ENCODE measurements at places on chromosomes 2 and 18. TPM values are rescaled to one million over a fixed set of nuclear protein-coding genes. Genes with fewer than 3 reads are reported as not detected.

GRCh38 chr2:127024769-127025358 is 82.1 kb downstream of the BIN1 start:
- no peak for DNase-seq

DNA sequence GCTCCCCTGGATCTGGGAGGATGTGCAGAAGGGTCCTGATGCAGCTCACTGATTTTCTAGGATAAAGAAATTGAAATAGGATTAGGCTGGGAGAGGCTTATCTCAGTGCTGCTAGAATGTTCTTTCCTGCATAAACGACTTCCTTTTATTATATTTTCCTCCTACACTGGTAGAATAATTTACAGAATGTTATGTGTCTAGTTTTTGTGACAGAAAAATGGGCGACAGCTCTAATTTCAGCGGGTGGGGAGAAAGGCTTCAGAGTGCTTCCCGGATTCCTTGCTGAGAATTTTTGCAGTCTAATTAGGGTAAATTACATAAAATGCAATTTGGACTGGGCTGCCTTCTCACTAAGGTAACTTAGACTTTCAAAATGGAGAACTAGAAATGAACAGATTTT is 66.2 kb downstream of the SKA1 start:
- DNase-seq, result no peak

- DNase-seq, result no peak
Observed at GRCh38 chr2:229375251-229375650, 104.2 kb upstream of the PID1 start.

GRCh38 chr2:217685255-217685605 is 317.6 kb downstream of the TNS1 start:
- no peak for DNase-seq

DNA sequence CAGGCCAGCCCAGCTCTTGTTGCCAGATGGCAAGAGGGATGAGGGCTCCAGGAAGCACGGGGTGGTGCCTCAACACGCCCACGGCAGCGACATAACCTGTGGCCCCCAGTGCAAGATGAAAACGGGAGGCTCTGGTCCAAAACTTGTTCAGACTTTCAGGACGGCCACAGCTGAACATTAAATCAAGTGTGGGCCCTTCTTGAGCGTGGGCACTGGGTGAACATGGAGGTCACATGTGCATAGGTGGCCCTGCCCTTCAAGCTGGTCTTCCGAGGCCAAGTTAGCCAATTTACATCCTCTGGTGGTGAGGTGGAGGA is 77.5 kb downstream of the NDUFA10 start:
- no peak for DNase-seq

- no peak for DNase-seq
Observed at GRCh38 chr18:25170402-25170801, 181.6 kb downstream of the ZNF521 start.

The ATOH8 gene
- 25.6 TPM for polyA plus RNA-seq

DNA sequence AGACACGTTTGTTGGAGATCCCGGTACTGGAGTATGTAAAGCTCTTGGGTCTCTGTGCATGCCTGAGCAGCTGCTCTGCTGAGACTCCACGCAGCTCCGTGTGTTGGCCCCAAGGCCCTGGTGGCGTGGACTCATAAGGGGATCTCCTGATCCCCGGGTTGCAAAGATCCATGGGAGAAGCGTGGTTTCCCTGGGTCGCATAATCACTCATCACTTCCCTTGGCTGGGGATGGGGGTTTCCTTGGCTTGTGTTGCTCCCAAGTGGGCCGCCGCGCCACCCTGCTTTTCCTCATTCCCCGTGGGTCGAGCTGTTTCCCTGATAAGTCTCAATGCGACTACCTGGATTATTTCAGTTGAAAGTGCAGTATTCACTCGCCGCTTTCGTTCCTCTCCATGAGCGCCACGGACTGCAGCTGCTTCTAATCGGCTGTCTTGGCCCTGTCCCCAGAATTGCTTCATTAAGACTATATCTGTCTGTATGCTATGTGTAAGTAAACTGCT is 76.0 kb downstream of the EPC2 start:
- DNase-seq, result peak; percentile 56

The CFC1 gene
- polyA plus RNA-seq, result not detected

The BCL11A gene
- 3.1 TPM for polyA plus RNA-seq

GRCh38 chr2:199602271-199602895 is 144.6 kb upstream of the SATB2 start:
- DNase-seq, result no peak

GRCh38 chr18:46179306-46179705 is 75.1 kb downstream of the HAUS1 start:
- no peak for DNase-seq

DNA sequence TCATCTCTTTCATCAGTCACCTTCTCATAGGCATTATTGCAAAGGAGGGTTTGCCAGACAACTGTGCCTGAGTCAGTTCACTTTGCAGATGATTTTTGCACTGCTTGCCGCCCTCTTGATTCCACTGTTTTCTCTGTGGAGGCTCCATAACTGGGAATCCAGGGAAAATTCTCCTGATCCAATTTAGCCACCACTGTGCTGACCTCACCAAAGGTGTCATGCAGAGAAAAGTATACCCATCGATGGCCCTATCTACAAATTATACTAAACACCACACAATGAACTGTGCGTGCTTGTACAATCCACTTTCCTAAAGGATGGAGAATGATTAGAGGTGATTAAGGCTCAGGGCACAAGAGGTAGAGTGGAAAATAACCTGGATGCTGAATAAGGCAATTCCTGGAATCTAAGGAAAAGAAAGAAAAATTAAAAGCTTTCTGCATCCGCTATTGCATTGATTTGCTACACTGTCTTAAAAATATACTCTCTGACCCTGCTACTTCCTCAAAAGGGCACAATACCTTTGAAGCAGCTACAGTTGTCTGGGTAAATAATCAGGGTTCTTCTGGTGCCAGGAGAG is 409.4 kb downstream of the RIT2 start:
- DNase-seq, result no peak

The GLI2 gene
- polyA plus RNA-seq, result 10.8 TPM

DNA sequence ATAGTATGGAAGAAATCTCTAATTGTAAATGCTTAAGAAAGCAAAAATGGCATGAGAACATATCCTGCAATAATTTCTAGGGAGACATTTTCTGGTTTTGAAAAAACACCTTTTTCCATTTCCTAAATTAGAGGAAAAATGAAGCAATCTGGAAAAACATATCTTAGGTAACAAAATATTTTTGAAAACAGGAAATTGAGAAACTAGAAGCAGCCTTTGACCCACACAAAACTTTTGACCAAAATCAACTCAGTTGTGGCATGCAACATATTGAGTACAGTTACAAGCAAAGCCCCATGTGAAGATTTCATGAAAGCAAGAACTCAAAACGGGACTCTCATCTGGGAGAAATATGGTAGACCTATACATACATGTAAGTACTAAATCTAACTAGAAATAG is 28.6 kb upstream of the CHAC2 start:
- no peak for DNase-seq

DNA sequence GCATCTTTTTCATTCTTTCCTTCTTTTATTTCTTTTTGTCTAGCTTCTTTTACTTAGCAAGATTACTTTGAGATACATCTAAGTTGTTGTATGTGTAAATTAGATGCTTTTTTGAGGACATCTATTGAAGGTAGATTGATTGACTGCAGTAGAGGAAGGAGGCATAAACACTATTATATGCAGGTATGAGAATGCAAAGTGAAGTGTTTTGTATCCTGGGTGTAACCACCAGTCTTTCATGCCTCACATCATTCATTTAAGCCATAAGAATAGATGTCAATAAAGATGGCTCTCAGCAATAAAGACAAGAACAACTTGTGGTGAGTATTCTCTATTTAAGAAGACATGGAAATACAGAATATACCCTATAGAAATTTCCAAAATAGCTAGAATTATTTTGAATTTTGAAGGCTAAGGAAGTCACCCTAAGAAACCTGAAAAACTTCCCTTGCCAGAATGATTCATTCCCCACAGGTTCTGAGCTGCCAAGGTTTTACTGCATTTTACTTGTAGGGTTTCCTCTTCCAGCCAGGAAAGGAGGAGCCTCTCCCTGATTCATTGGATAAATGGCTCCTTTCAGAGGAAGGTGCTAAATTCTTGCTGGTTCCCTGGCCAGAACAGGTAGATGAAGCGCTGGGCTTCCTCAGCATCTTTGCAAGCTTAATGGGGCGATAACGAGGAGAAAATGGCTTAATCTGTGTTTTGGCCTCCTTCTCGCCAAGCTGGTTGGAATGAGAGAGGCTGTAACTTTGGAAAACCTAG is 279.8 kb upstream of the SLC14A2 start:
- DNase-seq, result peak; percentile 26

DNA sequence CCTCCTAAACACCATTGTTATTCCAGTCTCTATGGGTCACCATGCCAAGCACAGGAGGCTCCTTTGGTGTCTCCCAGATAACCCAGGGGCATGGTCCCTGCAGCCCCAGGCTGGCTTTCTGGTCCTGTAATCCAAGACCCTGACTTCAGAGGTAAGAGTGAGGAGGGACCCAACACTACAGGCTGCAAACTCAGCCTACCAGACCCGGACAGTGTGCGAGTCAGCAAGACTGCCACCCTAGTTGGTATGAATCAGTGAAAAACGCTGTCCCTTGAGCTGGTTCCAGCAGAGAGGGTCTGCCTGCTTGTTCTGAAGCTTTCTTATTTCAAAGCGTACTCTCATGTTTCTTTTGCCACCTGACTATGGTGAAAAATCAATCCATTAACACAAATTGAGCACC is 47.6 kb upstream of the ZFP36L2 start:
- no peak for DNase-seq

DNA sequence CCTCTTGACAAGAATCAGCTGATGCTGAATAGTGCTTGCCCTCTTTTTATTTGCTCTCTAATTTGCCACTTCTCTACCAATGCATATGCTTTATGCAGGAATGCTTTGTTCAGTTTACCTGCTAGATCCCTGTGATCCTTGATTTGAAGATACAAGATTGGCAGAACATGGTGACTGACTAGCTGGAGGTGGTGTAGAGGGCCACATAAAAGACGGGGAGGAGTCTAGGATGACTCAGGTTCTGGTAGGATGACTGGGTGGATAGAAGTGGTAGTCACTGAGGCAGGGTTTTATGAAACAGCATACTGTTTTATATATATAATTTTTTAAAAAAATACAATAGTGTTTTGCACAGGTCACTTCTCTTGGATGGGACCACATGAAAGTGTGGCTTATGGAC is 6.3 kb upstream of the ADGRF3 start:
- DNase-seq, result no peak

The HRH4 gene
- 0.06 TPM for polyA plus RNA-seq

The EFR3B gene
- polyA plus RNA-seq, result 5.3 TPM

- DNase-seq, result peak; percentile 35
Observed at GRCh38 chr18:51666763-51667191, 469.3 kb upstream of the MEX3C start.

GRCh38 chr2:239393388-239393940 is 7.4 kb downstream of the HDAC4 start:
- DNase-seq, result no peak

GRCh38 chr18:30491815-30492551 is 550.6 kb downstream of the DSC3 start:
- no peak for DNase-seq

DNA sequence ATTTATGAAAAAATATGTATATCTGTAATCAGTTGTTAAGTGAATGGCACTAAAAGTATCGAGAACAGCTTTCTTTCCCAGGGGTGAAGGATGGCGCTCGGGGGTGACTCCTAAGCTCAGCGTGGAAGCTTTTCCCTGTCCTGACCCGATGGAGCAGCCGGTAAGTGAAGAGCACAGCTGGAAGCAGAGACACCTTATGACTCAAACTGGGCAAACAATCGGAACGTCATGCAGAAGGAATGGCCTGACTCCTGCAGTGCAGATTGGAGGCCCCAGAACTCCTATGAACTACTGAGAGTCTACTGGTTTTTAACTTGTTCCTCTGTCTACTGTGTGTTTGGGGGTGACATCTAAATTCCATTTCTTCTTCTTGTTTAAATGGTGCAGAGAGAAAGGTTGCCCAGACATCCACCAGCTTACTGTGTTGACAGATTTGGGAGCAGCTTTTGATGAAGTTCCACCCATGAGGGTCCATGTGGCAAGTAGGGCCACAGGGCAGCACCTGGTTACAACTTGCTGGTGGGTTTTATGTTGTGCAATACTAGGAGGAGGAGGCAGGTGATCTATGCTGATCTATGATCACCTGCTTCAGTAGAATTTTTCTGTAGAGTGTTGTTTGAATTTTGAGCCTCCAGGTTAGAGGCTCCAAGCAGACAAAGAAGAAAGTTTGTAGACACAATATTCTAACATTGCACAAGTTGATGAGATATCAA is 52.8 kb upstream of the TMEM182 start:
- no peak for DNase-seq

GRCh38 chr2:161771148-161771547 is 146.9 kb downstream of the SLC4A10 start:
- DNase-seq, result no peak

The EPB41L3 gene
- 131 TPM for polyA plus RNA-seq

DNA sequence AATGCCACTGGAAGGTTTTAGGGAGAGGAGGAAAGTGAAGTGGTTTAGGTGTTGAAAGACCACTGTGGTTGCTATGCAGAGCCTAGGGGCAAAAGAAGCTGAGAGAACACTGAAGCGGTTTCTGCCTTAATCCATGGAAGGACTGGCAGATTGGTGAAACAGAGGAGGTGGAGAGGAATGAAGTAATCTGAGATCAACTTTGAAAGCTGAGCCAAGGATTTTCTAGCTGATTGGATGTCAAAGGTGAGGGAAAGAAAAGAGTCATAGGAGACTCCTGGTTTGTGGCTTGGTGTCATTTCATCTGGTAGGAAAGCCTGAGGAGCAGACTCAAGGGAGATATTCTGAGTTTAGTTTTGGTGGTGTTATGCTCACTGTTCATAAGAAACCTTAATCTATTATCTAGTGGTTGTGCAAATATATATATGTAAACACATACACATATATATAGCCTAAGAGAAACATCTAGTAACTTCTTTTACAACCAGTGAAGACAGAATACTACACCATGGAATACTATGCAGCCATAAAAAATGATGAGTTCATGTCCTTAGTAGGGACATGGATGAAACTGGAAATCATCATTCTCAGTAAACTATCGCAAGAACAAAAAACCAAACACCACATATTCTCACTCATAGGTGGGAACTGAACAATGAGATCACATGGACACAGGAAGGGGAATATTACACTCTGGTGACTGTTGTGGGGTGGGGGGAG is 134.1 kb upstream of the CREB1 start:
- no peak for DNase-seq
